ENCODE measurements at places on chromosomes 6 and 20.

DNA sequence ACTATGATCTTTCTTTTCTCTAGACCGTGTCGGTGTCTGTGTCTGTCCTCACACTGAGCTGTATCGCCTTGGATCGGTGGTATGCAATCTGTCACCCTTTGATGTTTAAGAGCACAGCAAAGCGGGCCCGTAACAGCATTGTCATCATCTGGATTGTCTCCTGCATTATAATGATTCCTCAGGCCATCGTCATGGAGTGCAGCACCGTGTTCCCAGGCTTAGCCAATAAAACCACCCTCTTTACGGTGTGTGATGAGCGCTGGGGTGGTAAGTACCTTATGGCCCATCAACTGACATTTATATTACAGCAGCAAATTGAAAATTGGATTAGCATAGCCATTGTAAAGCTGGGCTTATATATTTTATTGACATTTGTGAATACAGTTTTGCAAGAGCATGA is 72.2 kb upstream of the GFRAL start:
- DNase-seq, result no peak

- DNase-seq, result no peak
Observed at GRCh38 chr6:83767033-83767432, 58.1 kb upstream of the SNAP91 start.

- no peak for DNase-seq
Observed at GRCh38 chr6:154511791-154512190, 1.3 kb upstream of the CNKSR3 start.

GRCh38 chr20:6921717-6922386 is 154.4 kb downstream of the BMP2 start:
- DNase-seq, result no peak

- no peak for DNase-seq
Observed at GRCh38 chr6:1577146-1577680, 32.5 kb upstream of the FOXC1 start.

DNA sequence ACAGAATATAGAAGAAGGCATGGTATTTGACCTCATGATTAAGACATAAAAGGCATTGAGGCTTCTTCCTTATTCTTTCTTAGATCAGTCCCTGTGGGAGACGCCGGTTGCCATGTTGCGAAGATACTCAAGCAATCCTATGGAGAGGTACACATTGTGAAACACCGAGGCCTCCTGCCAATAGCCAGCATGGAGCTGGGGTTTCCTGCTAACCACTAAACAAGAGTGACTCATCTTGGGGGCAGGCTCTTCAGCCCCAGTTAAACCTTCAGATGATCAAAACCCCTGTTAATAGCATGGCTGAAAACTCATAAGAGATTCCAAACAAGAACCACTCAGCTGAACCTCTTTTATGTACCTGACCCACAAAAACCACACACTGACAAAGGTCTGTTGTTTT is 478.8 kb downstream of the CD83 start:
- DNase-seq, result peak; percentile 14

DNA sequence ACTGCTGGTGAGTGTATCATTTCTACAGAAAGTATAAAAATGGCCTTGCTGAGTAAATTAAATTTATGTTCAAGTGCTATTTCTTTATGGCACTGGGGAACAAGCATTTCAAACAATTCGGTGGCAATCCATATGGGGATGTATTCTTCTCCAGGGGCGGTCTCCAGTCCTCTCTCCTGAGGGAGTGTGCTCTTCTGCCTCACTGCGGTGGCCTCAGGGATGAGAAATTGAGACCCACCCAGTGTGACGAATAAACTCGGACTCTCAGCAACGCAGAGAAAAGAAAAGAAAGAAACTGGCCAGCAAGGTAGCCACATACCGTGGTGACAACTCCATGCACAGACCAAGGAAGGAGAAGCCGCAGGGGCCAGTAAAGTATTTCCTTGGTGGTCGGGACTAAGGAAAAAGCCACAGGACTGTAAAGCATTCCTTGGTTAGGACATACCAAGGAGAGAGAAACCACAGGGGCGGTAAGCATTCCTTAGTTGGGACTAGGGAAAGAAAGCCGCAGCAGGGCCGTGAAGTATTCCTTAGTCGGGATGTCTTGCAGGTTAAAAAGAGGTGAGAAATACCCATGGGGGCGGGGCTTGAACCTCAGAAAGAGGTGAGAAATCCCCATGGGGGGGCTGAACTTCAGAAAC is 13.6 kb upstream of the GOPC start:
- no peak for DNase-seq

- DNase-seq, result no peak
Observed at GRCh38 chr6:149852180-149852579, 12.0 kb downstream of the LRP11 start.

DNA sequence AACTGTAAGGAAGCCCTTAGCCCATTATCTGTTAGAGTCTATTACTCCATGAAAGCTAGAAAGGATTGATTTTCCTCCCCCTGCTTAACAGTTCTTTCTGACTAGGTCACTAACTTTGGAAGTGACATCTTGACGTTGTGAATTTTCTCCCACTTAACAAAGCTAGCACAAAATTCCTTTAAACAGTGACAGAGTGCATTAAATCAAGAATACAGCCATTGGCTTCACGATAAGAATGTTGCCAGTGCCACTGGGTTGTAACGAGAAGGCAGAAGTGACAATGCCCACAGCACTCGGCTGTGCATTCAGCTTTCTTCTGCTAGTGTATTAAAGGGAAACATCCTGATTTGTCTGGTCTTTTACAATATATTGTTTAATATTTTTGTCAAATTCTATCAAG is 182.7 kb upstream of the DTNBP1 start:
- DNase-seq, result no peak

DNA sequence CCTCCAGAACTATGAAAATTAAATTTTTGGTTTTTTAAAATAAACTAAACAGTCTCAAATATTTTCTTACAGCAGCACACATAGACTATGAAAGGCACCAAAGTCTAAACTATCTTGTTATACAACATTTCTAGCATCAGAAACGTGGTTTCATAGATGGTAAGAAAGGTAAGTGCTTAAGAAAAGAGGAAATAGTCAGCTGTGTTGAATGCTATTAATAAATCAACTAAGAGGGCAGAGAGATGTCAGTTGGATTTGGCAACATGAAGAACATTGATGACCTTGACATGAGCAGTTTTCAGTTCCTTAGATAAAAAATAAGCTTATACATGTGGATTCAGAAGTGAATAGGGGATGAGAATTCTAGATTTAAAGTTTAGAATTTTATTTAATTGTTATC is 113.6 kb downstream of the RFX6 start:
- no peak for DNase-seq
